ENCODE measurements at places on chromosomes 2 and 18.

DNA sequence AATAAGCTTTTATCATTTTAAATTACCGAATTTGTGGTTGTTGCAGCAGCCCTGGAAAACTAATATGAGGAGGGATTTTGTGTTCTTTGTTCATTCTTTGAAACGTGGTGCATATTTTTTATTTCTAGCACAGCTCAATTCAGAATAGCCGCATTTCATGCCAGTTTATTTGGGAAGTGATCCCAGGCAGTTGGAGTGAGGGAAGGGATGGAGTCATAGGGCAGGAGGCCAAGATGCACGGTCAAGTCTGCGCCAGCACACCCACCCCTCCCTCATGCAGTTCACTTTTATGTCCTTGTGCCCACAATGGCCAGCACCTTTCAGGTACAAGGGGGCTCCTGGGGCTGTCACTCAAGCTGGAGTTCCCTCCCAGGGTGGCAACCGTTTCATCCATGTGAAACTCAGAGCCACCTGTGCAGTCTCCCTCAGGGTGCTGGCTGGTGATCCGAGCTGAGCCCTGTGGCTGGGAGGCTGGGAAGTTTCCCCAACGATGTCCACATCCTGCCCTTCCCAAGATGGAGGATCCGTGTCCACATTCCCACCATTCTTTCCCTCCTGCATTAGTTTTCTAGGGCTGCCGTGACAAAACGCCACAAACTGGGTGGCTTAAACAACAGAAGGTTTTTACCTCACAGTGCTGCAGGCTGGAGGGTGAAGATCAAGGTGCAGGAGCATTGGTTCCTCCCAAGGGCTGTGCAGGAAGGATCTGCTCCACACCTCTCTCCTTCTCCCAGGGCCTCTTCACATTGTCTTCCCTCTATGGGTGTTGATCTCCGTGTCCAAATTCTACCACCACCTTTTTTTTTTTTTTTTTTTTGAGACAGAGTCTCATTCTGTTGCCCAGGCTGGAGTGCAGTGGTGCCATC, 68.5 kb upstream of the ITGA6 start:
- DNase-seq, result no peak

- no peak for DNase-seq
Measured at GRCh38 chr18:43314941-43315340, 37.7 kb upstream of the SYT4 start.

GRCh38 chr2:216803791-216804190, 56.1 kb downstream of the TNP1 start:
- no peak for DNase-seq

DNA sequence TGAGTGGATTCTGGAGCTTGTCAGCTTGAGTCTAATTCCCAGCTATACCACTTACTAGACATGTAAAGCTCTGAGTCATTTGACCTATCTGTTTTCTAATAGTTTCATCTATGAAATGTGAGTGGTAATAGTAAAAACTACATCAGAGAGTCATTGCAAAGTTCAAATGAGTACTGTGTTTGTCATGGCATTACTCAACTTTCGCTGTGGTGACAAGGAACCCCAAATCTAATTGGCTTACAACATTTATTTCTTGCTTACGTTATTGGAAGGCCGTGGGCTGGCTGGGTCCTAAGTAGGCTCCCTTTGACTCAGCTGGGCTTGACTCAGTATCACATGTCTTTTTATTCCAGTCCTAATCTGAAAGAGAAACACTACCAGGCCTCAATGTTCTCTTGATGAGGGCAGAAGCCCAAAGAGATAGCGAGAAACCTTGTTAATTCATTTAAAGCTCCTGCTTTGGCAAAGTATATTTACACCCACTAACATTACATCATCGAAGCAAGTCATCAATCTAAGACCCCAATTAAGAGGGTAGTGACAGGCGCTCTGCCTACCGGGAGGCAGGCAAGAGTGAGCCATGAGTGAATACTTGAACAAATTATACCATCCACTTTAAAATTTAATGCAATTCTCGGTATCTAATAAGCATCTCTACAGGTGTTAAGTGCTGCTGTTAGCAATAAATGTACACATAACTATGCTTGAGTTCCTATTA, 431.8 kb upstream of the SPHKAP start:
- DNase-seq, result no peak

- peak; percentile 59 for DNase-seq
Measured at GRCh38 chr2:128369108-128369555, 50.5 kb upstream of the HS6ST1 start.

GRCh38 chr2:38405917-38406596, 29.0 kb upstream of the ATL2 start:
- DNase-seq, result no peak

- no peak for DNase-seq
Measured at GRCh38 chr2:105329197-105329554, 359 bp downstream of the TGFBRAP1 start.

GRCh38 chr2:147224070-147224469, 620.8 kb upstream of the ACVR2A start:
- no peak for DNase-seq

DNA sequence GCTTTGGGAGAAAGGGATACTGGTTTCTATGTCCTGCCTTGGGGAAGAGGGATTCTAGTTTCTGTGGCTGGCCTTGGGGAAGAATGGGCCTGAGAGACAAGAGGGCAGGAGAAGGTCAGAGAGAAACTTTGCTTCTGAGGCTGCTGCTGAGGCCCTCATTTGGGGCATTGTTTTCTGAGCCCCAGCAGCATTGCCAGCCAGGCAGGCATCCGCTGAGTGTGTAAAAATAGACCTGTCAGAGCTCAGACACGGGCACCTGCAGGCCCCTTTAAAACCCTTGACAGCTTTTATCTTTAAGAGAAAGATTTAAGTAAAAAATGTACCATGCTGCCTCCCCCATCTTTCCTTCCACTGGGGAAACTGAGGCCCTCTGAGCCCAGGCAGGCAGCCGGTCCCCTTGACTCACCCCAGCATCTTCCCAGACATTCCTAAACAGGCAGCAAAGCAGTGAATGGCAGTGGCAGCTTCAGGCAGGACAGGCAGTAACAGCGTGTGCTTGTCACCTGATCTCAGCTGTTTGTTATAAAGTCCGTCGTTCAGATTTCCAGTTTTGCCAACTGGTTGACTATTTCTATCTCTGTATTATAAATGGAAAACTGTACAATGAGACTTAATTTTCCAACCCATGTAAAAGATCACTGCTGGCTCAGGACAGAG, 27.6 kb downstream of the MLPH start:
- DNase-seq, result no peak

DNA sequence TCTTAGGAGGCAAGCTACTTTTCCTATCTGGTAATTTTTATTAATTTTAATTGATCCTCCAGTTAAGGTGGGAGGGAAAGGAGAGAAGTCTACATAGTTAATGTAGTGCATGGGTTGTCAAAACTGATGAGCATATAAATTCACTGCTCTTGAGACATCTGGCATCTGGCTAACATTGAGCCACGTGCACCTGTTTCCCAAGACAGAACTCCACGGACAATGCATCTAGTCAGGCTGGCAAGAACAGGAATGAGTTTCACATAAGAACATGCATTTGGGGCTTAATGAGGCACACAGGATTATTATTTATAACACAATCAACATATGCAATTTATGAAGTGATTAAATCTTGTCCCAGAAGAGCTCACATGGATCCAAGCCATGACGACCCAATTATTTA, 16.2 kb upstream of the RAB1A start:
- no peak for DNase-seq

DNA sequence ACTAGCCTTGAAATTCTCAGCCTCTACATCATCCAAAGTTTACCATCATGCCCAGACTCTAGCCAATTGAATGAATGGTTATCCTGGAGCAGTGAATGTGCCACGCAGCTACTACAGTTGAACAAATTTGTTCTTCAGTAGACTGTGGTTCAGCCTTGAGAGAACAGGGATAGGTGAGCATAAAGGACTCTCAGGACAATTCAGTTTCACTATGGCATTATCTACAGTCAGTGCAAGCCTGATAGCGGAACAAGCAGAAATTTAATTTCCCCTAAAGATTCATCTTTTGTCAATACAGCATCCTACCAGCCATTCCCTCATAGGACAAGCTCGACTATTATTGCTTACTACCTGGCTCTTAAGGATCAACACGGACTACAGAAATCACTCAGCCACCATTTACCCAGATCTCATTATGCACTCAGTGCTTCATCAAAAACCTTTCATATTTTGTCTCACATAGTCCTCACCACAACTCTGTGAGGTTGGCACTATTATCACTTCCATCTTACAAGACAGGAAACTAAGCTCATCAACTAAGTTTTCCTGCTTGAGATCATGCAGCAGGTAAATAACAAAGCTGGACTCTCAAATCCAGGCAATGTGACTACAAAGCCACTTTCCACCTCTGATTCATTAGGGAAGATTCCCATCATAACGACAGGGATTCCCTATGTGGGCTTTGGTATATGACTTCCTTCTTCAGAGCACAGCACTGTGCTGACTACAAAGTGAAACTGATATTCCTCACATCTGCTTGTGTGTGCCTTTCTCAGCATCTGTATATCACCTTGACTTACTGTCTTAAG, 181.5 kb upstream of the ACVR2A start:
- no peak for DNase-seq

DNA sequence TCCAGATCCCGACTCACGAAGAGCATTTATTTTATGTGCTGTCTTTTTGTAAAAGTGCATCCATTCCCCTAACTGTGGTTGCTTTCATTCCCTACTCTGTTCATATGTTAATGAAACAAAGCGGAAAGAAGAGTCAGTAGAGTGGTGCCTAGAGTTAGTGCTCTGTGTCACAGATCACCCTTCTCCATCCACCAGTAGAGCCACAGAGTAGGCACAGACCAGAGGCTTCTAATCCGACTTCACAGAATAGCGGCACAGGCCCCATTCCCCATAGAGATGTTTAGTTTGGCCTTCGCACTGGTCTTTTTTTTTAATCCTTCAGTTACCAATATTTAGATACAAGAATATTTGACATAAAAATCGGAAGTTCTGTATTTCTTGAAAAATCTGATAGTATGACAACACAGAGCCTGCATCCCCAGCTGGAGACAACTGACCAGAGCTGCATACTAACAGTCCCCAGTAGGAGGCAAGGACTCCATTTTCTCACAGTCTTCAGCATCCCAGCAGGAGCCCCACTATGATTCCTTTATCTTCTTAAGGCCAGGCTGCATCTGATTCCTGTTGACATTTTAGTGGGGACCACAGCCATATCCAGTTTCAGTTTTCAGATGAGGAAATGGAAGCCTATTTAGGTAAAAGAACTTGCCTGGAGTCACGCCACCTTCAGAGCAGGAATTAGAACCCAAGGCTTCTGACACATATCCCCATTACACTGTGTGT, 7.0 kb downstream of the G6PC2 start:
- DNase-seq, result no peak

- no peak for DNase-seq
Measured at GRCh38 chr18:23519734-23520133, 16.4 kb downstream of the RMC1 start.

DNA sequence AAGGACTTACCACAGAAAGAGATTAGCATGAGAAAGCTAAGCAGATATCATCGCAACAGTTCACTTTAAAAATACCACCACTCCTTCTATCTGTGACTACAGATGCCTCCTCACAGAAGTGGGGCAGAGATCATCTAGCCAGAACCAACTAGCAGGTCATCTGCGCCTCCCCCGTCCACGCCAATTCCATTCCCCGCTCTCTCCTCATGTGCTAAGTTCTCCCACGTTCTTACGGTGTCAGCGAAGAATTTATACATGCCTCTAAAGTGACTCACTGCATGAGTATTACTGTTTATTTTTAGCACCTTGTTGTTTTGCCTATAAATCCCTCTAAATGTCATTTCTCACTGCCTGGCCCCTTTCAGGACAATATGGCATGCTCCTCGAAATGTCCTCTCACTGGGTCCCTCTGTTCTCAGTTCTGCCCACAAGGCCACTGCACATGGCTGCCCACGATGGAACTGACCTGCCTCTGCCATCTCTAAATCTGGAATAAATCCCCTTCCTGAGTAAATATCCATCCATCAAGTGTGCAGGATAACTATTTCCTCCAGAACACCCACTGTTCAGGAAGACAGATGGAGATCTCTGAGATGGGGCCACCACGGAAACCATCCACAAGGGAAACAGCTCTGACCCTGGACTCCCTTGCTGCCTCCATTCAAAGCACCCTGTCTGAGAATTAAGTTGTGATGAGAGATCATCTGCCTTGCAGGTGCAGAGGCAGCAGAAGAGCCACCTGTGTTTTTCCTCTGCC, 137.7 kb downstream of the IRS1 start:
- DNase-seq, result no peak

DNA sequence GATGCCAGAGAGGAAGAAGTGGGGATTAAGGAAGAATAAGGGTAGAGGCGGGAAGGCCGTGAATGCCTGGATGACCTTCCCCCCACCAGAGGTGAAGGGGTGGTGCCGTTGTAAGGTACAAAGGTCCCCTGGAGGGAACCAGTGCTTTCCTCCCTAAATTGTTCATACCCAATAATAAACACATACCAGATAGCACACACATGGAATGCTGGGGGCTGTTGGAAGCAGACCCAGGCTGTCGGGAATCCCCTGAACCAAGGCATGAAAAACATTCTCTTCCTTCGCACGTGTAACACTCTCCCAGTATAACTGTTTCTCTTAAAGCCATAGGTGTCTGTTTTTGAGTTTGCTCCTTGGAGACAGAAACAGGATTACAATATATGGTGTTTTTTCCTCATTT, 107.1 kb upstream of the CTAGE1 start:
- no peak for DNase-seq

DNA sequence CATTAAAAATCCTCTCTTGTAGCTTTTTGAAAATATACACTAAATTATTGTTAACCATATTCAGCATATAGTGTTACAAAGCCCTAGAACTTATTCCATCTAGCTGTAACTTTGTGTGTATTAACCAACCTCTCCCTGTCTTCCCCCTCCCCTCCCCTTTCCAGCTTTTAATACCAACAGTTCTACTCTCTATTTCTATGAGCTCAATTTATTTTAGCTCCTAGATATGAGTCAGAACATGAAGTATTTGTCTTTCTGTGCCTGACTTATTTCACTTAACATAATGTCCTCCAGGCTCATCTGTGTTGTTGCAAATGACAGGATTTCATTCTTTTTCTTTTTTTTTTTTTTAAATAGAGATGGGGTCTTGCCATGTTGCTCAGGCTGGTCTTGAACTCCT, 45.1 kb downstream of the GPD2 start:
- no peak for DNase-seq

All from suprapubic skin (tissue), 4 donors.